ENCODE measurements at places on chromosomes 4 and X. TPM values are rescaled to one million over a fixed set of nuclear protein-coding genes. Genes with fewer than 3 reads are reported as not detected.
A peak's percentile ranks its signal among the peaks of the same experiment; 100 is the strongest.

PAGE4 gene
- not detected for total RNA-seq

DNA sequence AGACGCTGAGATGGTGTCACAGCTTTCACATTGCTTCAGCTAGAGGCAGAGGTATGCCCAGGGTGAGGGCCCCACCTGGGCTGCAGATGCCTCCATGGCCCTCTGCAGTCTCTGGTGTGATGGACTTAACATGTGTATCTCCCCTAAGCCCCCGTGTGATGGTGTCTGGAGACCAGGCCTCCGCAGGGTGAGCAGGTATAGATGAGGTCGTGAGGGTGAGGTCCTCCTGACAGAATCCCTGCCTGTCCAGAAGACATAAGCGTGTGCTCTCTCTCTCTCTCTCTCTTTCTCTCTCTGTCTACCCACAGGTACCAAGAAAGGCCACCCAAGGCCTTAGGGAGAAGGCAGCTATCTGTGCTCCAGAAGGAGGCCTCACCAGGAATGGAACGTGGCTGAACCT, 50.9 kb downstream of the CPZ start:
- DNase-seq = no peak

- DNase-seq = no peak
Measured at GRCh38 chrX:1483843-1484637, 31.3 kb upstream of the ASMTL start.

DDX53 gene
- total RNA-seq = not detected

- peak; percentile 22 for DNase-seq
Measured at GRCh38 chrX:44873415-44874276, 658 bp downstream of the KDM6A start.

CABS1 gene
- total RNA-seq = not detected

All from frontal cortex (tissue), 4 donors.